Fibroblast of skin of abdomen (primary cell): ENCODE measurements at places on chromosomes 1 and 21.

- DNase-seq, result peak; percentile 56
Observed at GRCh38 chr1:150168960-150169601, 19.4 kb downstream of the PLEKHO1 start.

- peak; percentile 36 for DNase-seq
Observed at GRCh38 chr1:99682291-99682751, 36.4 kb downstream of the PALMD start.

- DNase-seq, result no peak
Observed at GRCh38 chr21:36587388-36587787, 107.5 kb upstream of the CLDN14 start.

- peak; percentile 64 for DNase-seq
Observed at GRCh38 chr1:224785040-224785328, 144.5 kb upstream of the DNAH14 start.

DNA sequence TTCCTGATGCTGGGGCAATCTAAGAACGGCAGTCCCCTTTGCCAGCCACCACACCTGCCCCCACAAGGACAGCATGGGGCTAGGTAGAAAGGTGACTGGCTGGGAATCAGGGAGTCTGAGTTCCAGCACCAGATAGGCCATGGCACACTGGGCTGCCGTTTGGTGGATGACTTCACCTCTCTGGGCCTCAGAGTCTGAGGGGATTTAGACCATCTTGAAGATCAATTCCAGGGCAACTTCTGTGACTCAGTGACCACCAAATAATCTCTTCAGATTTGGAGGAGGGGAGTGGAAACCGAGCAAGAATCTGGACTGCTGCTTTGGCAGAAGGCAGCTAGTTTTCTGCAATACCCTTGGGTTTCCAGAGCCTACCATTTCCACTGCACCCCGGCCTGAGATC lies 92.1 kb upstream of the EDN2 start:
- DNase-seq, result peak; percentile 68

DNA sequence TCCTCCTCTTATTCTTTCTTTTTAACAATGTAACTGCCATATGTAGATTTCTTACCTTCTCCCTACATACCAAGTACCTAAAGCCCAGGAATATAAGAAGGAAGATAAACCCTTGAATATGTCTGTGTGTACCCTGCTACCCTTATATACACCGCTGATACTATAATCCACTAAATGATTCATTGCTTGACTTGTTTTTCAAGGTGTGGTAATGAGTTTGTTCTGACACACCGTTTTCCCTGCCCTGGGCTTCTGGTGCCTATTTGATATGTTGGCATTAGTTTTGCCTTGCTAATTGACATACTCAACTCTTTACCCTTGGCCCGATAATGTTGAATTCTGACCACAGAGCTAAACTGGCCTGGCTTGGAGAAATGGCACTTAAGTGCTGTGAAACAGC lies 64.3 kb downstream of the IL23R start:
- no peak for DNase-seq

GRCh38 chr1:234772345-234773147 lies 162.6 kb upstream of the IRF2BP2 start:
- DNase-seq, result peak; percentile 99

DNA sequence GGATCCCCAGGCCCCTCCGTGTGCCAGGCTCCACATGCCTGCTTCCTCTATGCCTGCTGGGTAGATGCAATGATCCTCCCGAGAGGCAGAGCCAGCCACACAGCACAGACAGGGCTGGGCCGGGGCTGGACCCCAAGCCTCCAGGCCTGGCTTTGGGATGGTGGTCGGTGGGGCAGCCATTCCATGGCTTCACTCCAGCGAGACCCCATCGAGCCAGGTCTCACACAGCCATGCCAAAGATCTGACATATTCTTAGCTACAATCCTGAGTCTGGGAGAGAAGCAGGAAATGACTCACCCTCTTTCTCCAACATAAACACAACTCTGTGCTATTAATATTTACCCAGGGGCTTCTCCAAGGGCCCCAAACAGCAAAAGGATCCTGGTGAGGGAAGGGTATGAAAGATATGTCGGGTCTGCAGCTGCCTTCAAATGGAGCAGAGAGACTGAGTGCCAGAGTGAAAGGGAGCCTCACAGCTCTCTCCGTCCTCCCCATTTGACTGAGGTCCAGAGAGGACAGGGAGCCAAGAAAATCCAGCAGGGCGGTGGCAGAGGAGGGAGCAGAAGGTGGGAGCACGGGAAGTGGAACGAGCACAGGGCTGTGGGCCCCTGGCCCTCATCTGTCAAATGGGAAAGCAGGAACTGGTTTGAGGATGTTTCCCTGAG lies 639.5 kb downstream of the MATN1 start:
- DNase-seq, result peak; percentile 81

- DNase-seq, result no peak
Observed at GRCh38 chr1:226762988-226763904, 24.2 kb upstream of the ITPKB start.

GRCh38 chr1:29360768-29361167 lies 124.4 kb downstream of the PTPRU start:
- no peak for DNase-seq

- DNase-seq, result no peak
Observed at GRCh38 chr1:117398957-117399356, 31.7 kb downstream of the MAN1A2 start.

DNA sequence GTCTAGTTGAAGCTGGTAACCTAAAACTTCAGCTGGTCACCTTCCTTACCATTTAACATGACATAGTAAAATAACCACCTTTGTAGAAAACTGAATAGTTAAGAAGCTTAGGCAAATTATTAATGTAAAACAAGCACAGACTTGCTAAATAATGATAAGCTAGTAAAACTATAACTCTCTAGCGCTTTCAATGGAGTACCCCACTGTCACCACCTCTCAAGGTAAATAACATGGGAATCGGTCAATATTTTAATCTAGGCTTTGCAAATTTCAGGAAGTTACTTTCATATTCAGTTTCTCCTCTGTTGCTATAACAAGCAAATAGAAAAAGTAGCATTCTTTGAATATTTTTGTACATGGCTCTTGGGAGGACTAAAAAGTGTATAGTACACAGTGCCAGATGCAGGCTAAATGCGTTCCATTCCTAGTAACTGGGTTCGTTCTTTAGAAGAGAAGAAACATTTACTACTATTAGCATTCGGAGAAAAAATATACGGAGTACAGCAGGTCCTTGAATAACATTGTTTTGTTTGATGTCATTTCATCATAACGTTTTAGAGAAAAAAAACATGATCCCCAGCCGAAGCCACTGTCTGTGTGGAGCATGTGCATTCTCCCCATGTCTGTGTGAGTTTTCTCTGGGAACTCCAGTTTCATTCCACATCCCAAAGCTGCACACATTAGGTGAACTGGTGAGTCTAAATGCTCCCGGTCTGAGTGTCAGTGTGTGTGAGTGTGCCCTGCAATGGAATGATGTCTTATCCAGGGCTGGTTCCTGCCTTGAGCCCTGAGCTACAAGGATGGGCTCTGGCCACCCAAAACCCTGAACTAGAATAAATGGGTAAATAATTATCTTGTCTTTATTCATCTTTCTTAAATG lies 52.5 kb downstream of the EPRS1 start:
- no peak for DNase-seq

DNA sequence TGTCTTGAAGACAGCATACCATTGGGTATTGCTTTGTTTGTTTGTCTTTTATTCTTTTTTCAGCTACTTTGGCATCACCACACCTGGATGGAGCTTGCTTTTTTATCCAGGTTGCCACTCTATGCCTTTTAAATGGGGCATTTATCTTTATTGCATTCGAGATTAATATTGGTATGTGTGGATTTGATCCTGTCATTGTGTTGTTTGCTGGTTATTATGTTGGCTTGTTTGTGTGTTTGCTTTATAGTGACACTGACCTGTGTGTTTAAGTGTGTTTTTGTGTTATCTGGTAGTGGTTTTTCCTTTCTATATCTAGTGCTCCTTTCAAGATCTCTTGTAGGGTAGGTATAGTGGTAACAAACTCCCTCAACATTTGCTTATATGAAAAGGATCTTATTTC lies 24.9 kb upstream of the KCNH1 start:
- no peak for DNase-seq

DNA sequence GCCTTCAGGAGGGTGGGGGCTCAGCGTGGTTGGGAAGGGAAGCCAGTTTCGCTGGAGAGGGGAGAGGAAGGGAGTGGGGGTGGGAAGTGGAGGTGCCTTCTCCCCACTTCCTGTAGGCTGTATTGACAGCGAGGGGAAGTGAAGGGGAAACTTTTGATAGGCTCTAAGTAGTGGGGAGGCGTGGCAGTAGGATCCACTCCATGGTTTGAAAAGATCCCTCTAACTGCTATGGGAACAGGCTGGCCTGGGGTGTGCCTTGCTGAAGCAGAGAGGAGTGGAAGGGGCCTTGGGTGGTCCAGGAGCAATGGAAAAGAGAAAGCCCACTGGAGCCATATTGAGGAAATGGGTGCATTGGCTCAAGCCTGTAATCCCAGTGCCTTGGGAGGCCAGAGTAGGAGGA lies 20.2 kb downstream of the C1orf115 start:
- DNase-seq, result no peak

DNA sequence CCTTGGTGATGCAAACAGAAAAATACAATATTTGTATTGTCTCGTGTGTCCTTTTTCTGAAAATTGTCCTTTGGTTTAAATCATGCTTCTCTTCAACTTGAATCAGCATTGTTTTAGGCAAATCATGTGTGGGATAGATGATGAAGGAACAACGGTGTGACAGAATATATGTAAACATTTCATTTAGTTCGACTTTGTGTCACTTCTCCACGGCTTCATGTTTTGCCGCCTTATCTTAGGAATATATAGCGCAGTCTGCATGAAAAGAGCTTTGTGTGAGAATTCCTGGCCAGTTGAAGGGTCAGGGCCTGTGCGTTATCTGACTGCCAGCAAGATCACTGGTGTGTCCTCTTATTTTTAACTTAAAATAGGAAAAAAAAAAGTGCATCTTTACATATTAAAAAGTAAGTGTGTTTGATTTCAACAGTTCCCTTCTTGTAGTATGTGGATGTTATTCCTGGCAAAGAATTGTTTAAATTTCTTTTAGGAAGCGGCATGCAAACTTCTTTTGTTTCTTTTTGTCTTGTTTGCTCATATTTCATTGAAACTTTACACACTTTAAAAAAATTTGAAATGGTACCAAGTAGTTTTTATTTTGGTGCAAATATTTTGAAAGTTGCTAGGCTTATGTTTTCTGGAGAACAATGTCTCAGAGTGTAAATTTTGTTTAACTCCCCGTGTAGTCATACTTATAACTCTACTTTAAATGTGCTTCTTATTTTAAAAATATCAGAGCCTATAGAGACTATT lies 465.2 kb downstream of the USP25 start:
- peak; percentile 23 for DNase-seq

- DNase-seq, result no peak
Observed at GRCh38 chr1:33211972-33212371, 30.1 kb upstream of the TRIM62 start.

DNA sequence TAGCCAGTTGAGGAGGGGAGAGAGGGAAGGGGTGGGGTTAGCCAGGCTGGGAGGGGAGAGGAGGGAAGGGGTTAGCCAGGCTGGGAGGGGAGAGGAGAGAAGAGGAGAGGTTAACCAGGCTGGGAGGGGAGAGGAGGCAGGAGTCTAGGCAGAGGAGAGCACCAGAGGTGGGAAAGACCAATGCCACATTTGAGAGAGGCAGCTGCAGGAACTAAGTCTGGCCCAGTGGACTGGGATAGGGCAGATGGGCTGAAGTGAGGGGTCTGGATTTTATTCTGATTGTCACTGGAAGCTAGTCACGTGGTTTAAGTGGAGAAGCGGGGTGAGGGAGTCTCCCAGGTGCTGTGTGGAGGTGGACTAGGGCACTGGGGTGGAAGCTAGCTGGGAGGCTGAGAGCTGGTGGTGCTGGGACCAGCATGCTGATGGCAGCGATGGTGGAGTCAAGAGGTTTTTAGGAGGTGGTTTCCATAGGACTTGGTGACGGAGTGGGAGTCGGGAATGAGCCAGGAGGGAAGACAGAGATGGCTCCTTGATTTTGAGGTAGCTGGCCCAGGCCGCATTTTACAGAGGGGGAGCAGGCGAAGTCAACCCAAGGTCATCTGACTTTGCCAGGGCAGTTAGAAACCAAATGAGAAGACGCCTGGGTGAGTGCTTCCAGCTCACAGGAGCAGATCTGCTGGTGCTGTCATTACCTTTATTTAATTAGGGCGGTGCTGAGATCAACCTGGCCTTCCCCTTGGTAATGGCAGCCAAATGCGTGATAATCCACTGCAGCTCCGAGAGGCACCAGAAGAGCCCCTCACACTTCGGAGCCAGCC lies 42.8 kb downstream of the DISP3 start:
- DNase-seq, result no peak

- DNase-seq, result no peak
Observed at GRCh38 chr1:43541721-43542401, 11.2 kb downstream of the PTPRF start.

DNA sequence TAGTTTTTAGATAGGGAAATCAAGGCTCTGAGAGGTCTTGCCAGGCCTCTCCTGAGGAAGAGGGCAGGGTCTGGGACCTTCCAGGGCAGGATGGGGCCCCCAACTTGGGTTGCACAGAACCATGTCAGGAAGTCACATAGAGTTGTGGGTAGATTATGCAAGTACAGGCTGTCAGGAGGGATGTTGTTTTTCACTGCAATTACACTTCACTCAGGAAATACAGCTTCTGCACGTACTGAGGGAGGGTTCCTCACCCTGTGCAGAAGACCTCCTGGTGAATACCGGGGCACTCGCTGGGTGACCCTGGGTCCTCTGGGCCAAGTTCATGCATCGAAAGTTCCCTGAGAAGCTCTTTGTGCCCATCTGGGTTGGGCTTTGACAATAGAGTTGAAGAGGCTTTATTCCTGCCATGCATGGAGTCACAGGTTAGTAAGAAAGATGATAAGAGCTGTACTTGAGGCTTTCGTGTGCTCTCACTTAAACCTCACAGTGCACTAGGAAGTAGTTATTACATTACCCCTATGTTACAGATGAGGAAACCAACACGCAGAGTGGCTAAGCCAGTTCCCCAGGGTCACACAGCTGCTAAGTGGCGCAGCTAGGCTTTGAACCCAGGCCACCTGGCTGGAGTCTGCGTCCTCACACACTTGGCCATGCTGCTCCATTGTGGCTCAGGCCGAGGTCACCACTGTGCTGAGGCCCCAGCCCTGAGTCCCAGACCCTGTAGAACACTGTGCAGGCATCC lies 16.2 kb upstream of the TNFRSF1B start:
- DNase-seq, result no peak

DNA sequence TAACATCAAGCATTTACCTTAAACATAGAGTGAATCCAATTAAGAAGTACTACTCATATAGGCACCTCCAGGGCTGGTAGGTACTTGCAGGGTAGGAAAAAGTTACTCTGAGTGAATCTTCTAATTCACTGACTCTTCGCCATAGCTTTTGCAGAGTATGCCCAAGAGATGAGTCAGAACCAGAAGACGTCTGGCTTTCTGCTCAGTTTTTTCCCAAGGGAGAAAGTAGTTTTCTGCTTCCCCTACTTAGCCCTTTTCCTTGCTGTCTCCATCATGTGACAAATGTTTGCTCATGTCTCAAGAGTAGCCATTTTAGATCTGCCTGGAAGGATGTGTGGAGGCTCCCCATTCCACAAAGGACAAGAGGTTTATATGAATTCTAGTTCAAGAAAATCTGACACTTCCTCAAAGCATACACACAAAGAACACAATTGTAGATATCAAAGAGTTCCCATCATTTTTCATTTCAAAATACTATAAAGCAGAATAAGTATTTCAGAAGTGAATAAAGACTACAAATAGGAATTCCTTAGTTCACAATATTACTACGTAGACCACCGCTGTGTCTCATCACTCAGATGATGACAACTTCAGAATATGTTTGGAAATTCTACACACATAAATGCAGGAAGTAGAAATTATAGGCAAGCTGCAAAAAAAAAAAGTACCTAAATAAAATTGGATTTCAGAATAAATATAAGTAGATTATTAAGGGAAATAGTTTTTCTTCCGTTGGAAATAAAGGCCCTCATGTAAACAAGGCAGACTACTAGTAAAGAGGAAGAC lies 98.5 kb downstream of the ASH1L start:
- peak; percentile 88 for DNase-seq

- peak; percentile 23 for DNase-seq
Observed at GRCh38 chr1:6517435-6517851, 26.0 kb upstream of the PLEKHG5 start.
